ENCODE measurements at places on chromosomes 16 and 17.

GRCh38 chr16:69193855-69194254, 6.9 kb downstream of the SNTB2 start:
- DNase-seq = no peak

- DNase-seq = no peak
Observed at GRCh38 chr17:17455173-17455572, 21.6 kb upstream of the MED9 start.

GRCh38 chr16:35691057-35691456, 2231.6 kb downstream of the TP53TG3F start:
- DNase-seq = no peak

DNA sequence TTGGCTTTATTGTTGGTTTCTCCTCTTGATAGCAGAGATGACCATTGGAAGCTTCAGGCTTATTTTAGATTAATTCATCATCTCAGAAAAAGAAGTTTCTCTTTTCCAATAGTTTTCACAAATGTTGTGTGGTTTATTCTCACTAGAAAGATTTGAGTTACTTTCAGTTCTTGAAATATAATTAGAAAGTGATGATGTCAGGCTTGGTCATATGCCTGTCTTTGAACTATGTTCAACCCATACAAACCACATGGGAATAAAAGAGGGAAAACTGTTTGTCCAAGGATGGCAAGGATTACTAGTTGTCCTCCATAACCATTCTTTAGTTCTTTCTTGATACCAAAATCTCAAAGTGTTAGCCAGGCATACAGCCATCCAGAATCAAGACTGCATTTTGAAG, 3.7 kb upstream of the HS3ST2 start:
- DNase-seq = no peak
